ENCODE measurements at places on chromosomes 7 and 10.

DNA sequence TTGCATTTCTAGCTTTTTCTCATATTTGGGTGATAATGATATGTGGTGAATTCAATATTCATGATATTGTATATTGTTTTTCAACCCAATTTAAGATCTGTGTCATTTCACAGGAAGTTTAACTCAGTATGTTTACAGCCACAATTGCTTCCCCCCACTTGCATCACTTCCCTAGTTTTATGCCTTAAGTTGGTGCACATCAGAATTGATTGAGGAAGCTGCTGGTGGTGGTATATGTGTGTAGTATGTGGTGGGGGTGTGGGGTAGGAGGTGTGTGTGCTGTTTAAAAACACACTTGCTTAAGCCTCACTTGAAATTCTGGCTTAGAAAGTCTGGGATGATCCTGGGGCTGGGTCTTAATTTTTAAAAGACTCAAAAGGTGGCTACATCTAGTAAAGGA, 245.1 kb upstream of the AOAH start:
- DNase-seq, result peak; percentile 91

- no peak for DNase-seq
Observed at GRCh38 chr7:147651601-147652000, 939.0 kb upstream of the C7orf33 start.

- no peak for DNase-seq
Observed at GRCh38 chr10:126073606-126074005, 177.2 kb downstream of the FANK1 start.

DNA sequence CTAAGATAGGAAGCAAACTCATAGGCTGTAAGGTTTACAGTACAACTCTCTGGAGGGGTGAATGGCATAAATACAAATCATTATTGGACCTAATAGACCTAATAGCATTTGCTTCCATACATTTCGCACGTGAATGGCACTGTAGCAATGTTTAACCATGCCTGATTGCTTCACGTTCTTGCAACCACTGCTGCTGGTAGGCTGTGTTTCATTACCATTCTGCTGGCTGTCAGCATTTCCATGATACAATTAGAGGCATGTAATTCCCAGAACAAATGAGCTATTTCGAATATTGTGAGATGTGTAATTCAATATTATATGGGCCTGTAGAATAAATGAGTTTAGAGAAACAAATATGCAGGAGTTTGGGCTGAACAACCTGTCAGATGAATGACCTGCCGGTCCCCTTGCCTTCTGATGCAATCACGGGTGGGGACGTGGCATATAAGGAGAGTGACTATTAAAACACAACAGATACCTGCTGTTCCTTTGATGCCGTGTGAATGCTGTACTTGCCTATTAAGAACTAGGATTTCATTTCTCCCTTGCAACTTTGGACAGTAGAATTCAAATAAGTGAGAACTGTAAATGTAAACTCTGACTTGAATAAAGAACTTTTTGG, 393.4 kb downstream of the ACTR3B start:
- no peak for DNase-seq

Measured in inflammatory macrophage (primary cell).